ENCODE measurements at places on chromosomes 4 and X.
A peak's percentile ranks its signal among the peaks of the same experiment; 100 is the strongest.

GRCh38 chr4:33386764-33387163 is 2666.6 kb downstream of the PCDH7 start:
- DNase-seq, result no peak

DNA sequence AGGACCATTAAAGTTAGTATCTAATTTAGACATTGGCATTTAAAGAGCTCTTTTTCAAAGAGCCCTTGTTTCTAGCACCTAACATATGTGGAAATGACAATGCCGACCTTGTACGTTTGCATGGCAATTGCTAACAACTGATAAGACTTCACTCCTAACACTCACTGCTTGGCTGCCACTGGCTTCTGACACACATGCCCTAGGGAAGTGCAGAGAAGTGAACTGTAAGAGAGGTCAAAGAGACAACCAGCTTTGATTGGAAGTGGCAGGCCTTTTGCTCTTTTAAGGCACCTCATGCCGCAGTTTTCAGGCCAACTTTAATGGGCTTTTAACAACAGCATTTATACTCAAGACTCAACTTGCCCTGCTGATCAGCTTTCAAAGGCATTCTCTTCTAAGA is 158.4 kb downstream of the RAB28 start:
- DNase-seq, result no peak

- DNase-seq, result no peak
Measured at GRCh38 chr4:88158489-88159228, at the start of gene ABCG2. TSS of gene ABCG2 (minus strand) at chr4:88158639. CDS start at chr4:88139995, 18,644 bp downstream.

DNA sequence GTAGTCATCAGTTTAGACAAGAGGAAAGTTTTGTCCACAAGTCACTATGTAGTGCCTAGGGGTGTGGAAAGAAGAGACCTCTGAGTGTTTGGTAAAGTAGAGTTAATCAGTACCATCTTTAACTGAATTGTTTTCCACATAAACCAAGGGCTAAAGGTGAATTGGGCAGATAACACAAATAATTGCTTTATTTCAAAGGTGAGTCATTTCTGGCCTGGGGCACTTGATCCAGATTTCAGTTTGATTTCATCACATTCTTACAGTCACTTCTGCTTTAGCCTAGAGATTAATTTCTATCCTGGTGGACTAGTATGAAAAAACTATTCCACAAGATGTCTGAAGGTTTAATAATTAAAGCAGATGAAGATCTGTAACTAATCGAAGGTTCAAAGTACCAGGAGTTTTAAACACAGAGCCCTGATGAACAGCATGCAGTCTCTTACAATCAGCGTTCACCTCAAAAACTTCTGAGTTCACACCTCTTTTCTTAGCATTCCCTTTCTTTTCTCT is 74.5 kb upstream of the BOD1L1 start:
- no peak for DNase-seq

- DNase-seq, result peak; percentile 61
Measured at GRCh38 chr4:6962211-6963041, 52.8 kb downstream of the TBC1D14 start.

GRCh38 chr4:86816501-86817273 is 32.5 kb downstream of the SLC10A6 start:
- peak; percentile 68 for DNase-seq

DNA sequence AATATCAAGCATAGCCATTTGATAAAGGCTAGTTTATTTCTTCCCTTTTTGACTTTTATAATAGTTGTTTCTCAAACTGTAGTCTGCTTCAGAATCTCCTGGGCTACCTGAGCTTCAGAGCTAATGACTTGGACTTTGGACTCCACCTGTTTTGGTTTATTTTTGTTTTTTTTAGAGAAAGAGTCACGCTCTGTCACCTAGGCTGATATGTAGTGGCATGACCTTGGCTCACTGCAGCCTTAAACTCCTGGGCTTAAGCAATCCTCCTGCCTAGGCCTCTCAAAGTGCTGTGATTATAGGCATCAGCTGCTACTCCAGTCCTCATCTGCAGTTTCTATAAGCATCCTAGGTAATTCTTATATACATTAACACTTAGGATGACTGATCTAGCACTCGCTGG is 90.5 kb downstream of the DDIT4L start:
- no peak for DNase-seq

GRCh38 chr4:123564758-123565346 is 168.3 kb downstream of the SPRY1 start:
- no peak for DNase-seq

- DNase-seq, result no peak
Measured at GRCh38 chrX:153459986-153460385, 10.4 kb downstream of the HAUS7 start.

DNA sequence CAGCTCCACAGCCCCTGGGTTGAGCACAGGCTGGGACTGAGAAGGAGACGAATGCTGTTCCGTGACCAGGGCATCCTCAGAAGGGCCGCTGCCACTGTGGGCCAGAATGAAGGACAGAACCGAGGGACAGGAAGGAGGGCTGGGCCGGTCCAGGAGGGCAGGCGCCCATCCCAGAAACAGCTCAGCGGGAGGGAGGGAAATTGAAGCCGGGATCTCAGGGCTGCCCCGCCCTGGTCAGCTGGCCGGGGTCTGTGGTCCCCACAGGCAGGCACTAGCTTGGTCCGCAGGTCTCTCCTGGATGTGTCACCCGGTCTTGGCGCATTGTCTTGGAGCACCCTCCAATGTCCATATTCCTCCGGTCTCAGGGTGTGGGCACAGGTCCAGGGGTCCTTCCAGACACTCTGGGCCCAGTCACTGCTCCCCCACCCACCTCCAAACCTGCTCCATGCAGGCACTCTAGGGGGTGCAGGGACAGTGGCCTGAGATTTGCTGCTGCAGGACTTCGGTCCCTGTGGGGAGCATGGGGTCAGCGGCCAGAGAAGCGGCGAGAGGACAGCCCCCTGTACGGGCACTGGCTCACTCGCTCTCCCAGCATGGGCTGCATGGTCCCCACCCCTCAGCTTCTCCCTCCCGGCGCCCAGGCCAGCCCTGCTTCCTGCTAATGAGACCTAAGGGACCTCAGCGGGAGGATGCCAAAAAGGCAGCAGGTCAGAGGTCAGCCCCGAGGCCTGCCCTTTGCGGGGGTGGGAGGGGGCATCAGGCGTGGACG is 23.9 kb upstream of the MXD4 start:
- no peak for DNase-seq

DNA sequence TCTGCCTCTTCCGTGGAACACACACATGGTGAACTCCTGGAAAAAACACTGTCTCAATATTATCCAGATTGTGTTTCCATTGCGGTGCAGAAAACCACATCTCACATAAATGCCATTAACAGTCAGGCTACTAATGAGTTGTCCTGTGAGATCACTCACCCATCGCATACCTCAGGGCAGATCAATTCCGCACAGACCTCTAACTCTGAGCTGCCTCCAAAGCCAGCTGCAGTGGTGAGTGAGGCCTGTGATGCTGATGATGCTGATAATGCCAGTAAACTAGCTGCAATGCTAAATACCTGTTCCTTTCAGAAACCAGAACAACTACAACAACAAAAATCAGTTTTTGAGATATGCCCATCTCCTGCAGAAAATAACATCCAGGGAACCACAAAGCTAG is 87.9 kb downstream of the TET2 start:
- no peak for DNase-seq

GRCh38 chrX:121832446-121832845 is 785.0 kb downstream of the GLUD2 start:
- DNase-seq, result no peak

DNA sequence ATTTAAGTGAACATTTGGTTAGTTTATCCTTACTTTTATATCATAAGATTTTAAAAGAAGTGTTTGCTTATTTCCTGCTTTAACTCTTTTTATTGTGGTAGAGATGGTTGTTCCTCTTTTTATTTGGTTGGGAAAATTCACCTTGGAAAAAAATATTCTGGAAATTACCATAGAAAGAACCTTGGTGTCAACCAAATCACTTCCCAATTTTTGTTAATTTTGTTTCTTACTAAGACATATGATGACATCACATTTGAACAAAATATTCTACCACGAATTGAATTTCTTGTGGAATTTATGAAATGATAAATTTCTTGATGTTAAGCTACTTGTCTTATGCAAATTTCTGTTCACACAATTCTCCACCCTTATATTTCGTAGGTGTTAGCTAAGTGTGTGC is 33.7 kb downstream of the LAMTOR3 start:
- no peak for DNase-seq

DNA sequence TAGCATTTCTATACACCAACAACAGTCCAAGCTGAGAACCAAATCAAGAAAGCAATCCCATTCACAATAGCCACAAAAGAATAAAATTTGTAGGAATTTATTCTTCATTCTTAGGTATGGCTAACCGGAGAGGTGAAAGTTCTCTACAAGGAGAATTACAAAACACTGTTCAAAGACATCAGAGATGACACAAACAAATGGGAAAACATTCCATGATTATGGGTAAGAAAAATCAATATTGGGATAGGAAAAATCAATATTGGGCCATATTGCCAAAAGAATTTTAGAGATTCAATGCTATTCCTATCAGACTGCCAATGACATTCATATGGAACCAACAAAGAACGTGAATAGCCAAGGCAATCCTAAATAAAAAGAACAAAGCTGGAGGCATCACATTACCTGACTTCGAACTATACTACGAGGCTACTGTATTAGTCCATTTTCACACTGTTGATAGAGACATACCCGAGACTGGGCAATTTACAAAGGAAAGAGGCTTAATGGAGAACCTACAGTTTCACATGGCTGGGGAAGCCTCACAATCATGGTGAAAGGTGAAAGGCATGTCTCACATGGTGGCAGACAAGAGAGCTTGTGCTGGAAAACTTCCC is 49.1 kb downstream of the NCAPG start:
- DNase-seq, result no peak

- DNase-seq, result no peak
Measured at GRCh38 chr4:125306112-125306511, 8.6 kb upstream of the FAT4 start.

- no peak for DNase-seq
Measured at GRCh38 chr4:153729895-153730294, 29.9 kb downstream of the RNF175 start.

GRCh38 chr4:6207602-6208001 is 7.3 kb upstream of the JAKMIP1 start:
- DNase-seq, result no peak

DNA sequence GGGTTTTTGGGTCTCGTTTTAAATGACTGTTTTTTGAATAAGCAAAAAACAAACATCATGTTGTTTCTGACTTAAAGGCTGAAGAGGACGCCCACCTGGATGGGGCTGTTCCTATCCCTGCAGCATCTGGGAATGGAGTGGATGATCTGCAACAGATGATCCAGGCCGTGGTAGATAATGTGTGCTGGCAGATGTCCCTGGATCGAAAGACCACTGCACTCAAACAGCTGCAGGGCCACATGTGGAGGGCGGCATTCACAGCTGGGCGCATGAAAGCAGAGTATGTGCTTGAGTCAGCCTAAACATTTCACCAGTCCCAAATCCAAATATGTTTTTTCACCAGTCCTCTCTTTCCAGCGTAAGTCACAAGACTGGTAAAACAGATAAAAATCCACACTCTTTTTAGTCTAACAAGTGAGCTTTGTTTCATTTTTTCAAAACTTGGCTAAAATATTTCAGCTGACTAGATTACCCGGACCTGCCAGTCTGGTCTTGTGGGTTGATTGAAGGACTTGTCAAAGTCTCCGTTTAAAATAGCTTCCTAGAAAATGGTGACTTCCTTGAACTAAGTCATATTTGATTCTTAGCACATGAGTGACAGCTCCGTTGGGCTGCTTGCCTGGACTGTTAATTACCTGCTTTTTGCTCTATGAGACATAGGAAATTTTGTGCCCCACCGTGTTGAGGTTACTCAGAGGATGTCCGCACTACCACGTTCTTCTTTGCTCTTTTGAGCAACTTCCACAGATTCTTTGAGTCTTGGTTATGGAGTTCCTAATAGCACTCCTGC is 20.8 kb downstream of the ENOPH1 start:
- no peak for DNase-seq

DNA sequence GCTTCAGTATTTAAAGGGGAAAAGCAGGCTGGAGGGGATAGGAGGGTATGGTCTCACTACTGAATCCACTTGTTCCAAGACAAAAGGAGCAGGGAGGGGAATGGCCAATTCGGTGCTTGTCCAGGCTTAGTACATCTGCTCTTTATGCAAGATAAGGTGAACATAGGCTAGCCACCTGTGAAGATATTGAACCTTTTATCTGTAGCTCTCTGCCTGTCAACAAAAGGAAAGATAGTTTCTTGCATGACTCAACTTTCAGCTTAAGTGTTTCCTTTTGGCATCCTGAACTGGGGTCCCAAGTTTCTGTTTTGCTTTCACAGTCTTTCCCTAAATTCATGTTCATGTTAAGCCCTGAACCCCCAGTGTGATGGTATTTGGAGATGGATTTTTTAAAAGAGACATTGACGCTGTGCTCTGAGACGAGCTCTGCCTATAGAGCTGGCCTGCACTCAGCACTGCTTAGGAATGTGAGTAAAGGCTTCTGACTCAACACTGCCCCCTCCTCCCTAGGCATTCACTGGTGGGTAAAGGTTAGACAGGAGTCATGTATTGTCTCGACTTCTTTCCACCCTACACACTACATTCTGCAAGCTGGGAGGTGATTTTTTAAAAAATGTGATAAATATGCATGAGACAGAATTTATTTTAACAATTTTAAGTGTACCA is 28.2 kb downstream of the FAM149A start:
- DNase-seq, result no peak

GRCh38 chr4:121597346-121597934 is 99.3 kb downstream of the ANXA5 start:
- DNase-seq, result no peak

GRCh38 chr4:86564795-86565194 is 29.3 kb upstream of the PTPN13 start:
- DNase-seq, result no peak

GRCh38 chr4:96642490-96642889 is 802.6 kb downstream of the PDHA2 start:
- no peak for DNase-seq

- no peak for DNase-seq
Measured at GRCh38 chr4:87213421-87214075, 6.9 kb downstream of the KLHL8 start.

GRCh38 chrX:45992402-45993123 is 552.7 kb downstream of the ZNF674 start:
- DNase-seq, result no peak

DNA sequence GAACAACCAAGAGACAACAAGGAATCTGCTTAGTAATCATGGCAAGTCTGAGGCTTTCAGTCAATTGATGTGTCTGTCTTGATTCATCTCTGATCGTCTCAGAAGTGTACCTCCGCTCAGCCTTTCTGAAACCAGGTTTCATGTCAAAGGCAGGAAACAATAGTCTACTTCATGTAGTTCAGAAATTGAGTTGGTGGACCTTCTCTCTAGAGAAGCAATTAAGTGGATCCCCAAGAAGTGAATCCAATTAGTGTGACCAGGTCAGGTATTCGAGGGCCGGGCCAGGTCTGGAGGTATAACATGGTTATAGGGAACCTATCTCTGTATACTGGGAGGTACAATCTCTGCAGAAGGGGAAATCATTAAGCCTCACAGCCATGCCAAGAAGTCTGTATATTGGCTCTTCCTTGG is 32.0 kb downstream of the DAPP1 start:
- DNase-seq, result no peak

DNA sequence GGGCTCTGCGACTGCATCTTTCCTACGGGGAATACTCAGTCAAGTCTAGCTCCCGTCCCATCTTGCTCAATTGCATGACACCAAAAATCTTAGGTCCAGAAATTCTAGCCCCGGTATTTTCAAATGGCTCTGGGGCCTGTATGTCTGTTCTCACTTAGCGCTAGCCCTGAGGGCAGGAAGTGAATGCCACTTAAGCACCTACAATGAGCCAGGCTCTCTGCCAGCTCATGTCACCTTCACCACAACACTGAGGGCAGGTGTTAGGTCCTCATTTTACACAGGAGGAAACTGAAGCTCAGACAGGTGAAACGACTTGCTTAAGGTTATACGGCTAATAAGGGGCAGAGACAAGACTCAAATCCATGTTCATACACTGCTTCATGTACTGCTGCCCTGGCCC is 282.8 kb downstream of the PPP1R2C start:
- no peak for DNase-seq

Data from left forelimb (tissue), 1 donor.